ENCODE measurements at places on chromosomes 5 and 9.

- DNase-seq = no peak
Measured at GRCh38 chr5:125348936-125349831, 602.7 kb upstream of the ZNF608 start.

DNA sequence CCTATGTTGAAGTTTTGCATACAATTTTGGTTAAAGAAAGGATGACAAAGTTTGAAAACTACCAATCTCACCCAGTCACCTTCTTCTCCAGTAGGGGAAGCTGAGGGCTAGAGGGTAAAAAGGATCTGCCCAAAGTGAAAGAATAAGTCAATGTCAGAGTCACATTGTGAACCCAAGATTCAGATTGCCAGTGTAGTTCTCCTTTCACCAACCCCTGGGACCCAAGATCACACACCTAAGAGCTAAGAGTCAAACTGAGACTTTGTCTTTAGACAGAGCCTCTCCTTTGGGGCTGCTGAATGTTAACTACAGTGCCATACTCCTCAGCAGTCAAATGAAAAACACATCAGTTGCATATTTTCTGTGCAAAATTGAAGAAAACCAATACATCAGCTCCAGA, 210.6 kb downstream of the ATP10B start:
- no peak for DNase-seq

- no peak for DNase-seq
Measured at GRCh38 chr5:39405083-39405843, 19.5 kb downstream of the DAB2 start.

GRCh38 chr9:3730511-3730922, 204.7 kb upstream of the RFX3 start:
- DNase-seq = no peak

DNA sequence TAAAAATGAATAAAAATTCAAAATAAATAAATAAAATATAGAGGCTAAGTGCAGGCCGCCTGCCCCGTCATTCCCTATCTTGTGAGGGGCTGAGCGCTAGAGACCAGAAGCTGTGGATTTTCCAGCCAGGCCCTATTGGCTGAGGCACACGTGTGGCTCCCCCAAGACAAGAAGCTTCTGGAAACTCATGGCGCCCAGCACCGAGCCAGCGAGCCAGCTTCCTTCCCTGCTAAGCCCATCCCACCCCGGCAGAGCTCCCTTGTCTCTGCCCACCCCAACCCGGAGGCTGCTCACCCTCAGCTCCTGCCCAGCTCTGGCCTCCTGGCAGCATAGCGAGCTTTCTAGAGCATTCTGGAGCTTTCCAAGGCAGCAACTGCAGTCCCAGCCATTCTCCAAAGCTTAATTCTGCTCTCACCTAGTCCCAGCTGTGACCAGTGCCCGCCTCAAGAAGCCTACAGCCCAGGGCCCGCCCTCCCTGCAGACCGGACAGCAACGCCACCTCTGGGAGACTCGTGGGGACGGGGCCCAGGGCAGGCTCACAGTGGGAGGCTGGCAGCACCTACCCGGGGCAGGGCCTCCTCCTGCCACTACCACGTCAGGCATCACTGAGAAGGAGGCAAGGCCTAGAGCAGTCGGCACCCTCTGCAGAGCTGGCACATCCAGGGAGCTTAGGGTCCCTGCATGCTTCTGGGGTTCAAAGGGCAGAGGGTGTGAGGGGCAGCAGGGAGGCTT, 23.2 kb upstream of the TMEM250 start:
- DNase-seq = no peak

DNA sequence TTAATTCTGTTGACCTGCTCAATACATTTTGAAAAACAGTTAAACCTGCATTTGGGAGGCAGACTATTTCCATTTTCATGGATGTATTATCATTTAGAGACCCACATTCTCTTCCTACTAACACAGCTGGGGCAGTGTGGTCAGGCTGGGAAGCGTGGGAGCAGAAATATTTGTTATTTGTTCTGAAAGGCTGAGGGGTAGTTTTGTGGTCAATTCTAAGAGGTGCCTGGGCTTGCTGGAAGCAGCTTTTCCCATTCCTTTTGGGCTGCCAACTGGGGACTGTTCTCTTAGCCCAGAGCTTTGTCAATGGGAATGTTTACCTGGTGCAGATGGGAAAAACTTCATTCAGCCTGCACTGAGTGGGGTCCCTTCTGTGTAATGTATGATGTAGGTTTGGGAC, 171.4 kb upstream of the DAP start:
- DNase-seq = no peak

DNA sequence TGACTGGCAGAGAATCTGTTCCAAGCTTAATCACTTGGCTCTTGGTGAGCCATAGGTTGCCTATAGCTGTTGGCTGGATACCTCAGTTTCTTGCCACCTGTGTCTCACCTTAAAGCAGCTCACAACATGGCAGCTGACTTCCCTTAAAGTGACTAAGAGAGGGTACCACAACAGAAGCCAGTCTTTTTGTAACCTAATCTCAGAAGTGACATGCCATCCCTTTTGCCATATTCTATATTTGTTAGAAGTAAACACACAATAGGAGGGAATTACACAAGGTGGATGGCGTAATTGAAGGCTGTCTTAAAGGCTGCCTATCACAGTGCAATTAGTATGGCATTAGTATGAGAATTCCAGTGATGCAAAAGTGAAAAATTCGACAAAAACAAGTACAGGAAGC, 28.1 kb downstream of the NIPBL start:
- DNase-seq = no peak

- DNase-seq = no peak
Measured at GRCh38 chr9:16551692-16552091, 318.8 kb downstream of the BNC2 start.

DNA sequence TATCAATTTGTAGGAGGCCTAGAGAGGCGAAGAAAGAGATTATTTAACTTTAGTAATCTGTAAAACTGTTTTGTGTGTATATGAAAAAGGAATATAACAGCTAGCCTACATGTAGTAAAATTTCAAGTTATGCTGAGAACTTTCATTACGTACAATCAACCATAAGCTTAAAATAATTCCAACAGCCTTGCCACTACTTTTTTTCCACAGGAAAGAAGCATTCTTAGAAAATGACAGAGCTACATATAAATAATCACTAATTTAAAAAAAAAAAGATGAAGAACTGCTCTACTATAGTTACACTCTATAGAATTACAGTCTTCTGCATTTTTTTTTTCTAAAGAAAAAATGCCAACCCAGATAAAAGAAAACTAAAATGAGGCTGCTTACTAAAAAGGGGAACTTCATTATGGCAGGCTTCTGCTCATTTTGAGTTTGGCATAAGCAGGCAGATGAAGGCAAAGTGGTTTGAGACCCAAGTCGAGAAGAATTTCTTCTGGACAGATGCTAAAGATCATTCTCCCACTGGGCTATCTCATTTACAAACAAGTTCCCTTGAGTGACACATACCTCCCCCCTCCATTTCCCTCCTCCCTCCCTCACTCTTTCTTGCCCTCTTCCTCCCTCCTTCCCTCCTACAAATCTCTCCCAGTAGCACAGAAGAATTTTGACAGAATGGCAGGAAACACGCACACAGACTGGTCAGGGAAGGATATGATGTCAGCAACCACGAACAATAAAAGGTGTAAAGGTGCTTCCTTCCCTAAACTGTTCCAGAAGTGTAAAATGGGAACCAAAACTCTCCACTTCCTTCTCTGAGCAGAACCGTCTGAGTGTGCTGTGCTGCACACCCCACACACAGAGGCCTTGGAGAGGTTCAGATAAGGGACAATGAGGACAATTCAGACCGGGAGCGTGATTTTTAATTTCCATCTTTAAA, 56.1 kb downstream of the MEF2C start:
- DNase-seq = no peak

GRCh38 chr5:107170620-107171019, 500.1 kb downstream of the EFNA5 start:
- no peak for DNase-seq

DNA sequence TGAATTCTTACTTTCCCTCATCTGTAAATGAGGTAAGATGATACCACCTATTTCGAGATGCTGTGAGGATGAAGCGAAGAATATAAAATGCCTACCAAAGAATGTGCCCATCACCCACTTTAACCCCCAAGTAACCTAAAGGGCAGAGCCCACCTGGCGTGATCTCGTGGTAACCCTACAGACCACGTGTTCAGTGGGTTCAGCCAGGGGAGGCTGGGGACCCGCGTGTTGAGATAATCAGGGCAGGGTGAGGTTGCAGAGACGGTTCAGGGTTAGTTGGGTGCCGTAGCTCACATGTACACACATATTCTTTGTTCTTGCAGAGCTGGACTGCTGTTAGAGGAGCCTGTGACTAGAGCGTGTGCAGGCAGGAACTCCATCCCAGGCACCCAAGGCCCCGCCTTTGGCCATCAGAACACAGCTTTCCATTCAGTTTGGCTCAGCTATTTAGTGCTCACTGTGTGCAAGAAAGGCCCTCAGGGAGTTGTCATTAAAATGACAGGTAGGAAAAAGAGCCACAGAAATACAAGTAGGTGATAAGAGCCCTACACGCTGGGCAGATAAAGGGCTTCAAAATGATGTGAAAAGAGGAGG, 56.5 kb upstream of the HAND1 start:
- no peak for DNase-seq

- DNase-seq = no peak
Measured at GRCh38 chr9:22119522-22120158, 110.5 kb upstream of the CDKN2B start.

- no peak for DNase-seq
Measured at GRCh38 chr5:154238776-154239481, 48.4 kb downstream of the GALNT10 start.

- DNase-seq = no peak
Measured at GRCh38 chr5:124735169-124735858, 11.1 kb downstream of the ZNF608 start.

DNA sequence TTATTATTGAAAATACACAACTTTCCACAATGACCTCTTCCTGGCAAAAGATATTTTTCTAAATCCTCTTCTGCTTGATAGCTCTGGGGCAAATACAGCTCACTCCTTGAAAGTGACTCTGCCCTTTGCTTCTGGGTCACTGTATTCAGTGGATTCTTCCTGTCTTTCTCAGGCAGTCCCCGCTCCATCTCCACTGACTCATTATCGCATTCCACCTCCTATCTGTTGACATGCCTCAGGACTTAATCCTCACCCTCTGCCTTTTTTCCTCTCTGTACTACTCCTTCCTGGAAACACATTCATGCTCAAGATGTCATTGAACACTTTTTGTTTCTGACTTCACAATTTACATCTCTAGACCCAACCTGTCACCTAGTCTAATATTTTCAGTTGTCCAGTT, 8.4 kb upstream of the RGS7BP start:
- no peak for DNase-seq

DNA sequence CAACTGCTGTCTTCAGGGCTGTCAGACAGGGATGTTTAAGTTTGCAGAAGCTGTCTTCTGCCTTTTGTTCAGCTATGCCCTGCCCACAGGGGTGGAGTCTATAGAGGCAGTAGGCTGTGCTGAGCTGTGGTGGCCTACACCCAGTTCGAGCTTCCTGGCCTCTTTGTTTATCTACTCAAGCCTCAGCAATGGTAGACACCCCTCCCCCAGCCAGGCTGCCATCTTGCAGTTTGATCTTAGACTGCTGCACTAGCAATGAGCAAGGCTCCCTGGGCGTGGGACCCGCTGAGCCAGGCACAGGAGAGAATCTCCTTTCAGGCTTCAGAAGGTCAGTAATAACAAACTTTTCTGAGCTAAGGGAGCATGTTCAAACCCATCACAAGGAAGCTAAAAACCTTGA, 545.3 kb downstream of the TLE4 start:
- no peak for DNase-seq

DNA sequence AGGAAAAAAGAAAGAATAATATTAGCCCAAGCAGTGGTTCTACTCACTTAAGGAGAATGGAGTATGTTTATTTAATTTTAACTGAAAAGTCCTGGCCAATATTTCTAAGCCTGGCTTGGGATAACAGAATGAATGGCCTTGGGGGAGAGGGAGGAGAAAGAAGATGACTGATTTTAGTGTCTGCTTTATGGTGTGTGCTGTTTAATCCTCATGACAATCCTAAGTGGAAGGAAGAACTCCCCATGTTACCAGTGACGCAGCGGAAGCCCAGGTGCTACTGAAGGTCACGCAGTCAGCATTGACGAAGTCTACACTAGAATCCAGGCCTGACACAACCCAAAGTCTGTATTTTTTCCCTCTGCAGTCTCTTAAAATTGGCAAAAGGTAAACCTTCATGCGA, 50.5 kb downstream of the PALM2AKAP2 start:
- no peak for DNase-seq

DNA sequence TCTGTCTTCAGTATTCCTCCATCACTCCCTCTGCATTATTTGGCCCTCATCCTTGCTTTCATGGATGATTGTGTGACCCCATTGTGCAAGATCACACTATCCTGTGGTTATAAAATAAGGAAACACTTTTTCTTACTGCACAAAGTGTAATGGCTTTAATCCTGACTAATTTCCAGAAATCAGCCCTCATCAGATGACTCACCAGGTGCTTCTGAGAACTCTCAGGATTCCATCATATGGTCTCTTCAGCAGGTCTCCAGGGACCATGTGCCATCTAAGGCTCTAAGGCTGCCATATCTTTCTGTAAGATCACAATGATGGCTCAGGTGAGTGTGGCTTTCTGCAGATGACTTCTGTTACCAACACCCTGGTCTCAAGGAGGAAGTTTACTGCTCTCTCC, 27.3 kb upstream of the FER start:
- no peak for DNase-seq

- DNase-seq = no peak
Measured at GRCh38 chr5:58849921-58850667, 267.2 kb downstream of the RAB3C start.

GRCh38 chr5:97478483-97478882, 295.4 kb upstream of the RIOK2 start:
- DNase-seq = no peak

DNA sequence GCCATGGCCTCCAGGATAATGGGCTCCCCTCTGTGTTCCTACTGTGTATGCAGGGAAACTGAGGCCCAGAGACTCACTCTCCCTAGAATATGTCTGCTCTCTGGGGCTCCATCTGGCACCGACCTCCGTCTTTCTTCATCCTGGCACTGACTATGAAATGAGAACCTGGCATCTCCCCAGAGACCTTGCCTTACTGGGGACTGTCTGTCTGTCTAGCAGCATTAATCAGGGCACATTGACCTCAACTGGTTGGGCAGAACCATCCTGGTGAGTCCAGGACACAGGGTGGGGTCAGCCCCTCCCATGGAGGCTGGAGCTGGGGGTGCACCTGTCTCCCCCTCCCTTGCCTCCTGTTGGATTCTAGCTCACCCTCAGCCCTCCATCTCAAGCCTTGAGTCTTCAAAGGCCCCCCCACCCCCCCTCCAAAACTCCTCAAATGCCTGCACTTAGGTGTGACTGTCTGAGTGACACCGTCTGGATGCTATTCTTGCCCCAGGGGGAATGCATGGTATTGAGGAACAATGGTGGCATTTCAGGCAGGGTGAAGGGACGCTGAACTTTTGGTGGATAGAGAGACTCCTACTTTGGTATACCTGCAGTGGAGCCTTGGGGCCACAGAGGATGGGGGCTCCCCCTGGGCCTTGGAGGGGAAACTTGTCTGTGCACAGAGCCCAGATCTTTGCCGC, 12.8 kb upstream of the PITX1 start:
- no peak for DNase-seq
